Upper lobe of left lung (tissue), 6 donors: ENCODE measurements at places on chromosomes 6 and 20. TPM values are rescaled to one million over a fixed set of nuclear protein-coding genes. Genes with fewer than 3 reads are reported as not detected.

The KIF13A gene
- 45.6 TPM for total RNA-seq

DNA sequence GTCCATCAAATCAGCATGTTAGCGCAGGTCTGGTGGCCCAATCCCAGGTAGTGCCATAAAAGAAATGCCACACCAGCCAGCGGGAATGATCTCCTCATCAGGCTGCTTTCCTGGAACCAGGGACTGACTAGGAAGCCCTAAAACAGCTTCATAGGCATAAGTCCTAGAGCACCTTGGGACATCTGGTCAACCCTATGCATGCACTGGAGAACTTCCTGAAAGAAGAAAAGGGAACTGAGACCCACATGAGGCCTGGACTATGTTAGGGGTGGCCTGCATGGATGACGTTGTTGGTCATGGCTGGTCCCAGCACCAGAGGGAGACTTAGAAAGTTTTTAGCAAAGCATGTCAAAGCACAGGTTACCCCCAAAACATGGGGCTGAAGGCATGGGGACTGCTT is 7.6 kb upstream of the KCNK16 start:
- H3K4me1 ChIP-seq = no peaks in the 10 kb centered on the region
- H3K4me3 ChIP-seq = no peak overlapping the region
- no peaks in the 10 kb centered on the region for H3K36me3 ChIP-seq
- no peak for DNase-seq
- no peak overlapping the region for H3K27ac ChIP-seq

The NRN1 gene
- 4.4 TPM for total RNA-seq

The EGFL8 gene
- total RNA-seq = 9.4 TPM

- DNase-seq = no peak
- no peaks in the 10 kb centered on the region for H3K27me3 ChIP-seq
- H3K4me1 ChIP-seq = no peaks in the 10 kb centered on the region
- H3K27ac ChIP-seq = no peak overlapping the region
- H3K4me3 ChIP-seq = no peak overlapping the region
Observed at GRCh38 chr6:141634269-141634668, 498.5 kb upstream of the GJE1 start.

GRCh38 chr6:3237761-3238662 is 10.6 kb upstream of the TUBB2B start:
- no peak overlapping the region for H3K4me3 ChIP-seq
- H3K27ac ChIP-seq = no peak overlapping the region
- no peaks in the 10 kb centered on the region for H3K36me3 ChIP-seq
- no peak for DNase-seq
- no peaks in the 10 kb centered on the region for H3K4me1 ChIP-seq

- no peak overlapping the region for H3K27ac ChIP-seq
- DNase-seq = no peak
- H3K36me3 ChIP-seq = no peaks in the 10 kb centered on the region
Observed at GRCh38 chr6:109356237-109356636, 26.0 kb downstream of the CD164 start.

- DNase-seq = peak; percentile 12
- H3K27me3 ChIP-seq = no peaks in the 10 kb centered on the region
- H3K4me1 ChIP-seq = peaks cover 9% of the 10 kb centered on the region
- no peaks in the 10 kb centered on the region for H3K36me3 ChIP-seq
- no peak overlapping the region for H3K27ac ChIP-seq
Observed at GRCh38 chr20:37389241-37389747, 43.4 kb downstream of the SRC start.

The CCN6 gene
- not detected for total RNA-seq

DNA sequence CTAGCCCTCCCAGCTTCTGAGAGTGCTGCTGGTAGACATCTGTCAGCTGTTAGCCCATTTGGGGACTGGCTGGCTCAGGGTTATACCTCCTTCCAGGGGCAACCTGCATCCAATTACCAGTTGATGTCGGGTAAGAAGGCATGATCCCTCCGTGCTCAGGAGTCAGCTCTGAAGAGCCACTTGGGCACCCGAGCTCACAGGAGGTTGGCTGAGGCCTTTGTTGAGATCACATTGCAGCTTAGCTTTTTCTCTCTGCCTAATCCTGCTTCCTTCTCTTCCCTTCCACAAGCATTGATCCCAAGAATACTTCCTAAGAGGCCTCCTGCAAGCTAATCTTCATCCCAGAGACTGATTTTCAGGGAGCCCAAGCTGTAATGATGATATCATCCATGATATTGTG is 35.5 kb downstream of the SCP2D1 start:
- no peak for DNase-seq
- H3K27ac ChIP-seq = no peak overlapping the region
- H3K4me3 ChIP-seq = no peak overlapping the region
- no peaks in the 10 kb centered on the region for H3K36me3 ChIP-seq

GRCh38 chr6:45554591-45554990 is 176.9 kb upstream of the SUPT3H start:
- H3K4me1 ChIP-seq = peaks cover 15% of the 10 kb centered on the region
- no peaks in the 10 kb centered on the region for H3K36me3 ChIP-seq
- H3K4me3 ChIP-seq = no peak overlapping the region

The RCAN2 gene
- 14.6 TPM for total RNA-seq

The HLA-DRB5 gene
- 62.6 TPM for total RNA-seq

- H3K27ac ChIP-seq = no peak overlapping the region
- no peaks in the 10 kb centered on the region for H3K4me1 ChIP-seq
- H3K27me3 ChIP-seq = no peaks in the 10 kb centered on the region
- no peaks in the 10 kb centered on the region for H3K36me3 ChIP-seq
- no peak overlapping the region for H3K4me3 ChIP-seq
Observed at GRCh38 chr6:170429450-170429849, 122.9 kb downstream of the FAM120B start.

DNA sequence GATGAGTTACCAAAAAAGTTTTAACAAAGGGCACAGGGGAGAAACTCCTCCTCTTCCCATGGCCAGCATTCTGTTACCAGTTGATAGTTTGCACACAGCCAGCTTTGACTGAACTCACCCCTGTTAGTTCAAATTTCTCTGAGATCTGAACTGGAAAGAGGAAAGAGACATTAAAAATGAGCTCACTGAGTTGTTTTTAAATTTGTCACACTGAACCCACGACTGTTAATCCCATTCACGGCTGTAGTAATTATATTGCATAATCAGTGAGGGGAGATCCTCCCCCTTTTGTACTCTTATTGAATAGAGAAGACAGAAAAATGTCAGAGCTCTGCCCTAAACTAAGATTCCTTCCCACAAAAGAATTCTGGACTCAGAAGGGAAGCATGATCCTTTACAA is 17.5 kb upstream of the DSP start:
- no peak overlapping the region for H3K4me3 ChIP-seq
- no peak for DNase-seq
- H3K36me3 ChIP-seq = no peaks in the 10 kb centered on the region

The GNL1 gene
- total RNA-seq = 60.6 TPM

The SNRPB gene
- total RNA-seq = 54.5 TPM

- H3K36me3 ChIP-seq = no peaks in the 10 kb centered on the region
- H3K4me1 ChIP-seq = peaks cover 20% of the 10 kb centered on the region
- H3K4me3 ChIP-seq = no peak overlapping the region
- DNase-seq = no peak
- no peak overlapping the region for H3K27ac ChIP-seq
Observed at GRCh38 chr20:17859002-17859615, 109.5 kb downstream of the SNX5 start.

The DNMT3B gene
- total RNA-seq = 1.7 TPM

The GHRH gene
- total RNA-seq = not detected

The CD24 gene
- 52.4 TPM for total RNA-seq

GRCh38 chr20:48425817-48426612 is 401.8 kb downstream of the PREX1 start:
- DNase-seq = peak; percentile 19
- no peak overlapping the region for H3K27ac ChIP-seq
- no peak overlapping the region for H3K4me3 ChIP-seq
- H3K4me1 ChIP-seq = no peaks in the 10 kb centered on the region
- no peaks in the 10 kb centered on the region for H3K36me3 ChIP-seq

DNA sequence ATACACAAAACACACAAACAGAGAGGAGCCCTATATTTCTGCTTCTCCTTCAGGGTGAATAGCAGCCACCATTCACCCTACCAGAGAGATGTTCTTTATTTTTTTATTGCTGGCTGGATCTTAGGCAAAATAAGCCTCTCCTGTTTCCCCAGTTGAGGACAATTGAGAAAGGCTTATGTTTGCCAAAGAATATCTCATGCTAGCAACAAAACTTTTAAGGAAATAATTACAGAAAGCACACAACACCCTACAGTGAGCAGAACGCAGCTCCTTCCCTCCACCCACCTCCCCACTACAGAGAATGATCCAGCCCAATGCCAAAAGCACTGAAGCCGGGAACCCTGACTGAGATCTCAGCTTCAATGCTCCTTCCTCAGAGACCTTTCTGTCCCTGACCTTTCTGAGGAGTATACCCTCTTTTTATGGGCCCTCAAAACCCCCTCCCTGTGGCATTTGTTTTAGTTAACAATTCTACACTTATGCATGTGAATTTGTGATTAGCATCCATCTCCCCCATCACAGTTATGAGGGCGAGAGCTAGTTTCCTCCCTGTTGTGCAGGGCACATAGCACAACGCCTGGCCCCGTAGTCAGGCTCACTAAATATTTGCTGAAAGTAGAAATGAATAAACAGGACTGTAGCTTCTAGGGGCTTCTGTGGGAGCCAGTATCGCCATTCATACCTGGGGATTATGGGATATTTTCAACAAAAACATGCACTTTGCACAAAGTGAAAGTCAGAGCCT is 491.6 kb upstream of the CDH4 start:
- DNase-seq = no peak
- H3K27ac ChIP-seq = no peak overlapping the region
- no peaks in the 10 kb centered on the region for H3K36me3 ChIP-seq
- no peaks in the 10 kb centered on the region for H3K4me1 ChIP-seq
- H3K27me3 ChIP-seq = no peaks in the 10 kb centered on the region

The NMBR gene
- not detected for total RNA-seq

DNA sequence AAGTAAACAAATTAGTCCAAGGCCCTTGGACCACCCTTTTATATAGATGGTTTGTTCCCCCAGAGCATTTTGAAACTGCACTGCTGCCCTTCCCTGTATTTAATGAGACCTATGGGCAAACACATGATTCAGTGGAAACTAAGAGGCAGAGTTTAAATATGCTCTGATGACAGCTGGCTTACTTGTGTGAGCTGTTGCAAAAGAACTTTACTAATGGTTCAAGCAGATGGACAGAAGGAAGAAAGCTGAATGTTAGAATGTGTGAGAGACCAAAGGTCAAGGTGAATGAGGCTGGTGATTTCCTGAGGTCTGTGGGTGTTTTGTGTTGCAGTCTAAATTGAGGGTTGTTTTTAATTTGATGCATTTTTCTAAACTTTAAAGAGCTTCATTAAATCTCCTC is 123.0 kb upstream of the CEP162 start:
- no peak for DNase-seq
- H3K36me3 ChIP-seq = no peaks in the 10 kb centered on the region
- no peaks in the 10 kb centered on the region for H3K4me1 ChIP-seq
- no peaks in the 10 kb centered on the region for H3K27me3 ChIP-seq
- no peak overlapping the region for H3K4me3 ChIP-seq

GRCh38 chr6:41591859-41592502 is 45.8 kb downstream of the FOXP4 start:
- no peaks in the 10 kb centered on the region for H3K4me1 ChIP-seq
- H3K27me3 ChIP-seq = no peaks in the 10 kb centered on the region
- no peak for DNase-seq
- no peak overlapping the region for H3K27ac ChIP-seq

DNA sequence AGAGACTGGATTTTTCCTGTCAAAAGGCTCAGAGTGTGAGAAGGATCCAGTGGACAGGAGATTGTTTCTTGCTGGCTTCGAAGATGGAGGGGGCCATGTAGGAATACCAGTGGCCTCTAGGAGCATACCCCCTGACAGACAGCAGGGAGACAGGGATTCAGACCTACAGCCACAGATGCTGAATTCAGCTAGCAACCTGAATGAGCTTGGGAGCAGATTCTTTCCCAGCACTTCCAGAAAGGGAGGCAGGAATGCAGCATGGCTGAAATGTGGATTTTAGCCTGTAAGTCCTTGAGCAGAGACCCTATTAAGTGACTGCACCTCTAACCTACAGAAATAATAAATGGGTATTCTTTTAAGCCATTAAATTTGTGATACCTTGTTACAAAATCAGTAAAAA is 44.6 kb downstream of the STXBP5 start:
- no peak overlapping the region for H3K27ac ChIP-seq
- H3K4me1 ChIP-seq = no peaks in the 10 kb centered on the region
- H3K36me3 ChIP-seq = no peaks in the 10 kb centered on the region
- DNase-seq = no peak
- no peak overlapping the region for H3K4me3 ChIP-seq

- no peaks in the 10 kb centered on the region for H3K36me3 ChIP-seq
- no peaks in the 10 kb centered on the region for H3K27me3 ChIP-seq
- no peak overlapping the region for H3K27ac ChIP-seq
- H3K4me3 ChIP-seq = no peak overlapping the region
- no peaks in the 10 kb centered on the region for H3K4me1 ChIP-seq
Observed at GRCh38 chr6:148898376-148899014, 151.7 kb downstream of the UST start.

The MCCD1 gene
- total RNA-seq = not detected

DNA sequence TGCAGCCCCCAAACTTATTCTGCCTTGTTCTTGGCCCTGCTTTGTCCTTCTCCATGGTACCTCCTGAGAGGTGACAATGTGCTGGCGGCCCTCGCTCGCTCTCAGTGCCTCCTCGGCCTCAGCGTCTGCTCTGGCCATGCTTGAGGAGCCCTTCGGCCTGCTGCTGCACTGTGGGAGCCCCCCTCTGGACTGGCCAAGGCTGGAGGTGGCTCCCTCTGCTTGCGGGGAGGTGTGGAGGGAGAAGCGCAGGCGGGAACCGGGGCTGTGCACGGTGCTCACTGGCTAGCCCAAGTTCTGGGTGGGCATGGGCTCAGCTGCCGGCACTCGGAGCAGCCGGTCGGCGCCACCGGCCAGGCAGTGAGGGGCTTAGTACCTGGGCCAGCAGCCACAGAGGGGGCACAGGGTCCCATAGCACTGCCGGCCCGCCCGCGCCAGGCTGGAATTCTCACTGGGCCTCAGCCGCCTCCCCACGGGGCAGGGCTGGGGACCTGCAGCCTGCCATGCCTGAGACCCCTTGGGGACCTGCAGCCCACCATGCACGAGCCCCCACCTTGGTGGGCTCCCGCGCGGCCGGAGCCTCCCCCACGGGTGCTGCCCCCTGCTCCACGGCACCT is 55.9 kb upstream of the RALGAPA2 start:
- H3K27me3 ChIP-seq = no peaks in the 10 kb centered on the region
- H3K4me3 ChIP-seq = no peak overlapping the region
- H3K4me1 ChIP-seq = peaks cover 17% of the 10 kb centered on the region
- no peak overlapping the region for H3K27ac ChIP-seq

- H3K4me3 ChIP-seq = no peak overlapping the region
- no peaks in the 10 kb centered on the region for H3K36me3 ChIP-seq
- H3K27me3 ChIP-seq = no peaks in the 10 kb centered on the region
- no peak for DNase-seq
- H3K27ac ChIP-seq = no peak overlapping the region
- no peaks in the 10 kb centered on the region for H3K4me1 ChIP-seq
Observed at GRCh38 chr6:100577425-100577824, 112.7 kb upstream of the SIM1 start.

The LPIN3 gene
- total RNA-seq = 48.4 TPM

The FAM83B gene
- 0.29 TPM for total RNA-seq

The NKAPL gene
- total RNA-seq = 0.34 TPM

The TRIM31 gene
- total RNA-seq = not detected

GRCh38 chr6:31355583-31355948 is 1.4 kb downstream of the HLA-B start:
- DNase-seq = no peak
- peaks cover 17% of the 10 kb centered on the region for H3K4me1 ChIP-seq
- peak overlapping the region; percentile 63 for H3K4me3 ChIP-seq
- peaks cover 20% of the 10 kb centered on the region for H3K36me3 ChIP-seq
- H3K27me3 ChIP-seq = no peaks in the 10 kb centered on the region
- no peak overlapping the region for H3K27ac ChIP-seq
